ENCODE measurements at places on chromosomes 11 and 22.
A peak's percentile ranks its signal among the peaks of the same experiment; 100 is the strongest.

- no peak for DNase-seq
These were observed 33.4 kb downstream of the ADM start for GRCh38 chr11:10338287-10338686.

GRCh38 chr11:64395545-64396078 lies 36.6 kb downstream of the RPS6KA4 start:
- no peak for DNase-seq

DNA sequence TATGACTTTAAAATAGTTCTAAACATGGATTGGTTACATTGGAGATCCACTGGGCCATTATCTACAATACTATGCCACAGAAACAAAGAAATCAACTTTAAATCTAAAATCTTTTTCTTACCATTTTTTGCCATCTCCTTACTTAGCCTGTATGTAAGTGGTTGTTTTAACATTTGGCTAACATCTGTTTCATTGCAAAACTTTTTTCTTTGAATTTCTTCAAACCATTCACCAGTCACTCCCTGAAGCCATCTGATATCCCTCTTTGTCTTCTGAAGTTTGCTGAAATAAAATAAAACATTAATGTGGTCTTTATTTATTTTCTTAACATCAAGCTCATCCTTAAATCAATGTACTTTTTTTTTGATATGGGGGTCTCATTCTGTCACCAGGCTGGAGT lies 43.3 kb upstream of the POGLUT3 start:
- no peak for DNase-seq

GRCh38 chr11:60169264-60169915 lies 13.5 kb downstream of the MS4A6A start:
- no peak for DNase-seq

- DNase-seq = no peak
These were observed 46.0 kb upstream of the KLHL35 start for GRCh38 chr11:75478783-75479596.

DNA sequence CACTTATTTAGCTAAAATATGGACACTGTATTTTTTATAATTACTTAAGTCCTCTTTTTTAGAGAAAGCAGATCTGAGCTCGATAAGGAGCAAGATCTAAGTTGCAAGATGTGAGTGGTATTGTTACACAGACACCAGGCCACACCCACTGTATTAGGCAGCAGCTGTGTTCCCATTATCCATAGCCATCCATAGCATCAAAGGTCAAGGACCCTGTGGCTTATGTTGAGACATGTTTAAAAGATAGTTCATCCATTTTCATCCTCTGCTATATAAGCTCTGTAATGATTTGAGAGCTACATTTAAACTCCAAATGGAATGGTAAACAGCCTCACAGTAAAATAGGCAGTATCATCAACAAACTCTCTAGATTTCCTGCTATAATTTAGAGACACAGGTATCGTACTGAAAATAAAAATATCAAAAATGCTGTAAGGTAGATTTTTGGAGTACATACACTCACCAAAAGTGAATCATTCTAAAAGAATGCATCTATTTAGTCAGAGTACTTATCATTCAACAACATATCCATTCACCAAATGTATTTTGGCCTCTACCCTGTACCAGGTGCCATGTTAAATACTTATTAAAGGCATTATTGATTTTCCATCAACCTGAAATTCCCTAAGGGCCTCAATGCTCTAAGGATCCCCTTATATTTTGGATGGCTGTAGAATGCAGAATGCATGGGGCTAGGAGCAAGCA lies 574.0 kb downstream of the LRRC4C start:
- DNase-seq = no peak

DNA sequence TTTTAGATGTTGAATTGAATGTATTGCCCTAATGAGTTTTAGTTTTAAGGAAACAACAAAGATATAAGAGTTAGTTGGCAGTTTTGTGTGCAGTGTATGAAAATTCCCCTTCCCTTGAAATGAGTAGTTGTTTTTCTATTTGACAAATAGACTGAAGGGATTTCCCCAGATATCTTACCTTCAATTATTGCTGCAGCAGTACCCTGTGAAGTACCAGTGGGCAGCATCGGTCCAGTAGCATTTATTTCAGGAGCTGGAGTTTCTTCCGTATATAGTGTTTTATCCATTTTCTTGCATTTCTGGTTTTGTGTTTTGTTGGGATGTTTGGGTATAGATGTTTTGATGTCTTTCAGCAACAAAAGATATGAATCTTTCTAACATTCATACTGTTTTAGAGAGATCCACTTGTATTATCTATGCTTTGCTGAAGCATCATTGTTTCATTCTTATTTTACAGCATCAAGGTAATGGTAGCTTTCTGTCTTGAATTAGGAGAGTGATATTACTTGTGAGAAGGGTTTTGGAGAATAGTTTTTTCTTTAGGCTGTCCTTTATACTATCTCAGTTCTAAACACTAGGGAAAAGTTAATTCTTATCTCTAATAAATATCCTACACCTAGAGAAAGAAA lies 7.4 kb downstream of the KMT2A start:
- DNase-seq = no peak

DNA sequence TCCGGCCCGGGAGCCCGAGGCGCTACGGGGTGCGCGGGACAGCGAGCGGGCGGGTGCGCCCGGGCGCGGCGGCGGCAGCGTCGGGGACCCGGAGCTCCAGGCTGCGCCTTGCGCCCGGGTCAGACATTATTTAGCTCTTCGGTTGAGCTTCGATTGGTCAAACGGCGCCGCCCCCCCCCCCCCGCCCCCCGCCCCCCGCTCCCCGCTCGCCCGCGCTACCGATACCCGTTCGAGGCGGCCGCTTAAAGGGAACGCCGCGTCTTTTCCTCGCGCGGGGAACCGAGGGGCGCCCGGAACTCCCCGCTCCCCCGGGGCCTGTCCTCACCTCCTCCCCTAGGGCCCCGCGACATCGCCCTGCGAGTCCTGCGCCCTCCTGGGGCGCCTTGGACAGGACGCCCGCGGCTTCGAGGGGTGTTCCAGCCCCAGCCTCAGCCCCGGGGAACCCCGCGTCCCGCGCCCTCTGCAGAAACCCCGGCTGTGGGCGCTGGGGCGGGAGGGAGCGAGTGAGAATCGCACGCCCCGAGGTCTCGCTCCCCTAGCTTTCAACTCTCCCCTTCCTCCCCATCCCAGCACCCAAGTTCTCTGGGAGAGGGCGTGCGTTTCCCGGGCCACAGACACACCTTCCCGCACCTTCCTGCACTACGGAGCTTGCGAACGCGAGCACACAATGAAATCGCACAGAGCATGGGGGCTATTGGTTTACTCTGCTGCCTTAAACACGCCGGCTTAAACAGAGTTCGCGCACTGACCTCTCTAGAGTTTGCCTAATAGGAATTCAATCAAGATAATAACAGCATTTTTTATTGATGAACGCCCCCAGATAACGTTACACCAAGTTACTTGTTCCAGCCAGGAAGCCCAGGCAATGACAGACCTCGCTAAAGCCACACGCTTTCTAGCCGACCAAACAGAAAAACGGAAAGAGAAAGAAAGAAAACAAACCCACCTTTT lies at the start of gene BDNF:
Gene BDNF (minus strand): TSS at position 105 of the 951 bp plus-strand sequence. CDS start 41,891 bp downstream, outside the sequence.
- DNase-seq = no peak

GRCh38 chr22:36853407-36854099 lies 7.3 kb upstream of the NCF4 start:
- DNase-seq = peak; percentile 73

GRCh38 chr22:44260216-44261035 lies 52.3 kb downstream of the SHISAL1 start:
- DNase-seq = no peak

DNA sequence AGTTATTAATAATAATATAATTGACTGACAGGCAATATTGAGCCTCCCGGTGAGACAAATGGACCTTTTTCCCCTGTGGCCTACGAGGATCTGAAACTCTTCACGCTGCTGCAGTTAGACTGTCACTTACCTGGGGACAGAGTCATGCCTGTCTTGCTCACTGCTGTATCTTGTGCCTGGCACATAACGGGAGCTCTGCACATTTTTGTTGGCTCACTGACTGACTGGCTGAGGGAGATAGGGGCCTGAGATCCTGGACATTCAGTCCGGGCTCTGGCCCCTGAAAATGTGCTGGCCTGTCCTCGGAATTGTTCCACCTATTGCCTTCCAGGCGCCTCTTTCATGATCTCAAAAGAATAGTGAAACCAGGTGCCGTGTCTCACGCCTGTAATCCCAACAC lies 743 bp upstream of the CD3D start:
- no peak for DNase-seq

- DNase-seq = no peak
These were observed 608 bp downstream of the NIPSNAP1 start for GRCh38 chr22:29580200-29580810.

GRCh38 chr11:125168918-125169456 lies 4.4 kb downstream of the PKNOX2 start:
- no peak for DNase-seq

GRCh38 chr11:82671451-82671850 lies 62.2 kb downstream of the FAM181B start:
- DNase-seq = no peak

DNA sequence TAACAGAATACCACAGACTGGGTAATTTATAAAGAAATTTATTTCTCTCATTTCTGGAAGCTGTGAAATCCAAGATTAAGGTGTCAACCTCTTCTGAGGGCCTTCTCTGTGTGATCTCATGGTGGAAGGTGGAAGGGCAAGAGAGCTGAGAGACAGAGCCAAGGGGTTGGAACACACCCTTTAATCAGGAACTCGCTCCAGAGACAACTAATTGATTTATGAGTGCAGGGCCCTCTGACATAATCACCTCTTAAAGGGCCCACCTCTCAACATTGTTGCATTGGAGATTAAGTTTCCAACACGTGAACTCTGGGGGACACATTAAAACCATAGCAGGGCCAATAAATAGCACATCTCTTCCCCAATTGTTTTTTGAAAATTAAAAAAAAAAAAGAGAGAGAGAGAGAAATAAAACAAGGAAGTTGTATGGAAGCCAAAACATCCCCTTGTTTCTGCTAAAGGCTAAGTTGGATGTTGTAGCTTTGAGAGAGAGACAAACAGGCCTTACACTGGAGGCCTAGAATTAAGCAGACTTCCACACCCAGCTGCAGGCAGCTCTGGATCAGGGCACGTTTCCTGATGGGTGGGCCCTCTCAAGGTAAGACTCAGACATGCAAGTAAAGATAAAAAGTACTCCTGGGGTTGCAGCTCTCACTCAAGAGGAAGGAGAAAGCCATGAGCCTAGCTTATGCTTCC lies 64.1 kb upstream of the BIRC3 start:
- DNase-seq = no peak

GRCh38 chr22:42077486-42078125 lies 1.9 kb upstream of the SMDT1 start:
- no peak for DNase-seq

GRCh38 chr22:19223110-19223509 lies 44.6 kb upstream of the SLC25A1 start:
- DNase-seq = no peak

Data from stimulated activated CD8-positive, alpha-beta memory T cell treated with anti-CD3 and anti-CD28 coated beads, Interleukin-4, amount 100 ng/mL, for 1 hour (primary cell).